ENCODE measurements at places on chromosomes 5 and 9. TPM values are rescaled to one million over a fixed set of nuclear protein-coding genes. Genes with fewer than 3 reads are reported as not detected.

DNA sequence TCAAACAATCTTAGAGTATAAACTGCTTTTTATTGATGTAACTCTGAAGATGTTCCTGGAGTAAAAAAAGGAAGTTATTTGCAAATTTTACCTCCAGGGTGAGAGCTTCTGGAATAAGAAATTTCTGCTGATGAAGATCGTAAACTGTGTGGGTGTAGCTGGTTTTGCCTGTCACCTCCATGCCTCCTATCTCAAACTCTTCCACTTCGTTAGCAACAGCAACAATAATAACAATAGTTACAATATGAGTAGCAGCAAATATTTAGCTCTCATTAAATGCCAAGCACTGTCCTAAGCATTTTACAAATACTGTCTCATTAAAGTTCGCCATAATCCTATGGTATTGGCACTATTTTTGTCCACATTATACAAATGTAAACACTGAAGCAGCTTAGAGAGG lies 57.9 kb downstream of the GCNT1 start:
- DNase-seq: no peak

DNA sequence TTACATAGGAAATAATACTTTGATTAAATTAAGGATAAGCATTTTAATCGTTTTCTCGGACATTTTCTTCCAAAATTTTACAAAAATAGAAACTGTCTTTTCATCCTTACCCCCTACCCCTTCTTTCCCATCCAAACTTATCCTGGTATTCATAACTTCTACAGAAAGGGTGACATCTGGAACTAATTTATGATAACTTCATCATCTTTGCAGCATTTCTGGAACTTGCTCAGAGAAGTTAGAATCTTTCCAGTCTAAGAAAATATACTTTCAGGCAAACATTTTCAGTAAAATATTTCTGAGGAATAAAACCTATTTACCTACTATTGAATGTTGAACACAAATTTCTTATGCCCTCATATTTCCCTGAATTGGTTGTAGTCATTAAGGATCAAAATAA lies 309.0 kb downstream of the MAN2A1 start:
- DNase-seq: no peak

DNA sequence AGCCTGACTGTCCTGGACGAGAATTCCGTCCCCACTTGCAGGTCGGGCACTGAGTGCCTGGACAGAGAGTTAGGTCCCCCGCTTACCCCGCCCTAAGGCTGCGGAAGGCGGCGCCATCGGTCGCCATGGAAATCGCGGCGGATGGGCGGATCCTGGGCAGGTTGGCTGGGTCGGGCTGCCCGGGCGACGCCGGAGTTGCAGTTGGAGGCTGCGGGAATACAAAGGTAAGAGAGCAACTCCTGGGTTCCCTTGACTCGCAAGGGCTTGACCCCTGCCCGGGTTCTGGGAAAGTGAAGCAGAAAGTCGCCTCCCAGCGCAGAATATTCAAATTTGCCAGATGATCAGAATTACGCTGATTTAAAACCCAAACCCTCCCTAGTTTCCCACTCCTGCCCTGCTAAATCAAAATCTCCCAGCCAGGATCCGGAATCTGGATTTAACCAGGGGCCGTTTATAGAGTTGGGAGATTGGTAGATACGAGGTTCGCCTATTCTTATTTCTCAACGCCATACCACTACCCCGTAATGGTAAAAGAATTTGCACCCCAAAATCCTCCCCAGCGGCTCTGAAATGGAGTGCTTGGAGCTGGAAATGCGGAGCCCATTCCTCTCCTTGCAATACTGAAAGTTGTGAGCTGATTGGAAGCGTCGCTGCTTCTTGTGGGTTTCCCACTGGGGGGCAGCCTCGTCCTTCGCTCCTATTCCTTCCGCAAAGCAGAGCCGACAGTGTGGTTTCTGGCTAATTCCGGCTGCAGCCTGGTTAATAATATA lies 156.4 kb upstream of the RASEF start:
- DNase-seq: peak; percentile 75

DNA sequence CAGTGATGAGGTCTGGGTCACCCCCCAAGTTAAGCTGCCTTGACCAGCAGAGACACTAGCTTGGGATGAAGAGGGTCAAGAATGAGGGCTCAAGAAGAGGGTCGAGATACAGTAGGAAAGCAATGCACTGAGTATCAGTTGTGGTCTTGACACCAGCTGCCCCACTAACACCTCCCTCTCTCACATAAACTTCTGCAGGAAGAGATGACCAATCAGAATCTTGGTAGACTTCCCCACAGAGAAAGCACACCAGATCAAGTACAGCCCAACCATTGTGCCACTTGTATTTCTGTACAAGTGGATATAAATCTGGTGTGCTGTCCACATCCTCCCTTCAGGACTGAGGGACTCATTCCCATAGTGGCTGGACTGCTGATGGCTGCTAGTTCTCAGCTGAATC lies 101.2 kb upstream of the ELL2 start:
- no peak for DNase-seq

GRCh38 chr5:160496334-160496733 lies 74.7 kb downstream of the PTTG1 start:
- no peak for DNase-seq

DNA sequence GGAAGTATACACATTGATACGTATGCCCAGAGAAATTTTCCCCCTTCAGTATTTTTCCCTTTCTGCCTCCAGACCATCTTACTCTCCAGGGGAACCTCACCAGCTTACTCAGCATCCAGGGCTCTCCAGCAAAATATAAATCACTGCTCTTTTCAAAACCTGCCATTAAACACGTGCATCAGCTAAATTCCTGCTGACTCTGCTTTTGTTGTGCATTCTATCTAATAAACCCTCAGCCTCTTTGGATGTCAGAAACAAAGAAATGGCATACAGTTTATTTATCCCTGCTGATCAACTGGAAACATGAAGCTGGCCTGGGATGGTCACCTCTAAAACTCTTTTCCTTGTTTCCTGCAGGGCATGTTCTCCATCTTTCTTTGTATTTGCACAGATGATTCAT lies 126.8 kb downstream of the TRPM3 start:
- no peak for DNase-seq

- no peak for DNase-seq
Measured at GRCh38 chr9:117542021-117542420, 127.2 kb upstream of the ASTN2 start.

DNA sequence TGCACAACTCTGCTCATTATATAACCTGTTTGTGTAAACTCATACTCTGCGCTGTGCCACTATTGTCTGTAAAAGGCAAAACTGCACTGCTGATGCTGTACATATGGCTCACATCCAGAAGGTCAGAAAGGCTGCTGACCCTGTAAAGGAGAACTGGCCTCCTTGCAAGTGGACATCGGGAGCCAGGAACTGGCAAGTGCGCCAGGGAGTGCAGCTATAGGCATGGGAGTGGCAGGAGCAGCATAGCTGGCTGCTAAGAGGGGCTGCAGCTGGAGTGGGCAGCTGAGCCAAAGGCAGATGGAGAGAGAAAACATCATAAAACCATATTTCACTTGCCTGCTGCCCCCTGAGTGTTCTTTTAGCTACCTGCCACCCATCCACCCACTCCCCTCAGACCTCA lies 2183.4 kb upstream of the ACO1 start:
- DNase-seq: no peak

OMD gene
- total RNA-seq: not detected

LRRC19 gene
- not detected for total RNA-seq

LHX3 gene
- total RNA-seq: not detected

CARD6 gene
- 8.7 TPM for total RNA-seq

MTAP gene
- total RNA-seq: 36.7 TPM

QRFP gene
- not detected for total RNA-seq
